ENCODE measurements at places on chromosomes 4 and X.

DNA sequence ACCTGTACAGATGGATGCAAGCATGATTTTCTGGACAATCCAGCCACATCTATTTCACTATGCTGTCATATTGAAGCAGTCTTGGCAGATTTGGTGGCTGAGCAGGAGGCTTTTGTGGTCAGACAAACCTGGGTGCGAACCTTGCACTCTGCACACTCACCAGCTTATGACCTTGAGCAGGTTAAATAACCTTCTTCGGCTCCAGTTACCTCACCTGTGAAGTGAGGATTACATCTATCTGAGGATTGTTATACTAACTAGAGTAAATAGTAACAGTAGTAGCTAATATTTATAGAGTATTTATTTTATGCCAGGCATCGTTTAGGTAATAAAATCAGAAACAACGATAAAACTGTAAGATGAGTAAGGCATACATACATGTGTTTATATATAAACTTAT is 150.0 kb downstream of the PPP3CA start:
- DNase-seq = no peak

GRCh38 chrX:136907621-136908020 is 27.1 kb upstream of the RBMX start:
- DNase-seq = no peak

DNA sequence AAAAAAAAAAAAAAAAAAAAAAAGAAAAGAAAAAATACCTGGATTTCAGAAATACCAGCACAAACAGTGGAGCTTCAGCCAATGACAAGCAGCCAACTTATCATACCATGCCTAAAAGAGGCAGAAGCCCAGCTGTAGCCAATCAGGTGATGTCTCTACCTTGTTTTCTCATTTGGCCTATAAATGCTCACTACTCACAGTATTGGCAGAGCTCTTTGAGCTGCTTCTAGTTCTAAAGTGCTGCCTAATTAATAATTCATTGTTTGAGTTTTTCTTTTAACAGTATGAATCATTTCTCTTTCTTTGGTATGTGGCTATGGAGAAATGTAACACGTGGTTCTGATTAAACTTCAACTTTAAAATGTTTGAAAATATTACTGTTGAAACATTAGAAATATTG is 188.8 kb upstream of the TECRL start:
- DNase-seq = no peak

- DNase-seq = no peak
These were observed 60.7 kb downstream of the ZFX start for GRCh38 chrX:24210190-24210589.

DNA sequence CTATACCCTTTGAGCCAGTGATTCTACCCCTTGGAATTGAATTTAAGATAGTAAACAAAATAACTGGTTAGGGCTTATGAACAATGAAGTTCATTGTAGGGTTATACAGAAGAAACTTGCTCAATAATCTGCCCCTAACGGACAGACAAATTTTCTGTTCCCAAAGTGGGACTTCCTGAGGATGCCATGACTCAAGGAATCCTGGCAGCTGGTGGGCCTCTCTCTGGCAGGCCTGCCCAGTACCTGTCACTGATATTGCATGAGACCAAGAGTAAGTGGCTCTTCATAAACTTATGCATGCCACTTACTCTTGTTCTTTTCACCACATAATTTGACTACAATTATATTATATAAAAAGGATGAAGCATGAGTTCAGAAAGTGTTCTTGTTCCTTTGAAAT is 41.5 kb downstream of the GPRIN3 start:
- no peak for DNase-seq

- no peak for DNase-seq
These were observed 164.4 kb downstream of the FBXO8 start for GRCh38 chr4:174119051-174119450.
